ENCODE measurements at places on chromosomes 2 and 18.

DNA sequence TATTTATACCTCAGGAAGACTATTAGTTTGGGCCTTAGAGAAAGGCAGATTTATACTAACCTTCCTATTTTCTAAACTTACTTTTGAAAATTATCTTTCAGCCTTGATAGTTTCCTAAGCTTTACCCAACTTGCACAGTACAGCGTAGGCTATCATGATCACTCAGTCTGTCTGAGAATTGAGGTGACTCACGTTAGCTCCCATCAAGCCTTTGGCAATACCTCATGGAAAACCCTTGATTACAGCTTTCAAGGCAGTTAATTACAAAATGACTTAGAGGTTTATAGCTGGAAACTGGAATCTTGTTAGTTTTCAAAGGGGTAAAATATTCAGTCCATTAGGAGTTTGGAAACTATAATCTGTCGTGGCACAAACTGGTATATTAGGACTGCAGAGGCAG, 26.4 kb upstream of the ARMC9 start:
- no peak for DNase-seq

DNA sequence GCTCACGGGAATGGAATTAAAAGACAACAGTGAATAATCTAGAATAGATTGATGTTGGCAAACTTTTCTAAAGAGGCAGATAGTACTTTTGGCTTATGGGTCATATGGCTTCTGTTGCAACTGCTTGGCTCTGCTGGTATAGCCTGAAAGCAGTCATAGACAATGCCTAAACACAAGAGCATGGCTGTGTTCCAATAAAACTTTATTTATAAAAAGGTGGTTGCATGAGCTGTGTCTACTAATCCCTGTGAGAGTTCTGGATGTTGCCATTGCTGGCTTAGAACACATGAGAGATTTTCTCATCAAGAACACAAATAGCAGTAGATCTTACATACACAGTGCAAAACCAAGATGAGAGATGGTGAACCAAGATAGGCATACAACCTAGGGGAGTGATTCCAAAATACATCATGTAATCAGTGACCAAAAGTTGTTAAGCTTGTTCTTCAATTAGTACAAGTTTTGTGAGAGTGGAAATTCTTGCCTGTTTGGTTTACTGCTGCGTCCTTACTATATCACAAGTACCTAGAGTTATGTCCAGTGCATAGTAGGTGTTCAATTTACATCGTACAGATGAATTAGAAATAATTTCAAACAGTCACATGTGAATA, 380.0 kb downstream of the METTL4 start:
- no peak for DNase-seq

DNA sequence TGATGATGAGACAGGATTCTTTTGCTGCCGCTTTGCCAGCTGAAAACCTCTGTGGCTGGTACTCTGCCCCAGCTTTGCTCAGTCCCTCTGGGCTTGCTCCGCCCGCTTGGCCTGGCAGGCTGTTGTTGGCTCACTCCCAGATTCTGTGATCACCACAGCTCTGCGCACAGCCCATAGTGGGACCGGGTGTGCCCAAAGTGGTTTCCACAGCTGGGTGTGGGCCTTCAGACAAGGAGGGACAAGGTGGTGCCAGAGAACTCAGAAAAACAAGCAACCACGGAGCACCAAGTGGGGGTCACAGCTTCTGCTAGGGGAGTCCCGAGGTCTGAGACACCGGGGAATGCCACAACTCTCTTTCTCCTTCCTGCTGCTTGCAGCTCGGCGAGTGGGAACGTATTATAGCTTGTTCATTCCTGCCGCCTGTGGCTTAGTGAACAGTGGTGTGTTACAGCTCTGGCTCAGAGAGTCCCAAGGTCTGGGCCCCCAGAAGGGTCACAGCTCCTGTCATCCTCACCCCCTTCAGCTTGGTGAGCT, 9.2 kb upstream of the KYNU start:
- DNase-seq: no peak

GRCh38 chr18:6342990-6343389, 71.7 kb downstream of the L3MBTL4 start:
- DNase-seq: no peak

GRCh38 chr2:36348721-36349120, 6.9 kb upstream of the CRIM1 start:
- no peak for DNase-seq

- DNase-seq: no peak
Observed at GRCh38 chr2:54577035-54577434, 120.9 kb downstream of the SPTBN1 start.

GRCh38 chr2:105397953-105398335, 907 bp downstream of the FHL2 start:
- no peak for DNase-seq

GRCh38 chr2:182852090-182852489, 14.3 kb downstream of the FRZB start:
- DNase-seq: no peak

DNA sequence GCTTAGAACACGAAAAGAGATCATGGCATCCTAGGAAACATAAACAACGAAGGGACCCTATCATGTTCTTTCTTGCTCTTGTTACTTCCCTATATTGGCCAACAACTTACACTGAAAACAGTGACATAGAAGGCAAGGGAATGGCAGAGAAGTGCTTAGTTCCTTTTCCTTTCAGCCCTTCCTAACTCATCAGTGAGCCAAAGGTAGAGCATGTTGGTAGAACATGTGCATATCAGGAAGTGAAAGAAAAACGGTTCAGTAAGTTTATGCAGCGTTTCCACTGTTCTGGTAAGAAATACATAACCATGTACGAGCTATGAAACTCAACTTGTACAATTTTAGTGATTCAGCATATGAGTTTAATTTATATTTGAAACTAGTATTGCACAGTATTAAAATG, 21.7 kb downstream of the AKAIN1 start:
- no peak for DNase-seq

DNA sequence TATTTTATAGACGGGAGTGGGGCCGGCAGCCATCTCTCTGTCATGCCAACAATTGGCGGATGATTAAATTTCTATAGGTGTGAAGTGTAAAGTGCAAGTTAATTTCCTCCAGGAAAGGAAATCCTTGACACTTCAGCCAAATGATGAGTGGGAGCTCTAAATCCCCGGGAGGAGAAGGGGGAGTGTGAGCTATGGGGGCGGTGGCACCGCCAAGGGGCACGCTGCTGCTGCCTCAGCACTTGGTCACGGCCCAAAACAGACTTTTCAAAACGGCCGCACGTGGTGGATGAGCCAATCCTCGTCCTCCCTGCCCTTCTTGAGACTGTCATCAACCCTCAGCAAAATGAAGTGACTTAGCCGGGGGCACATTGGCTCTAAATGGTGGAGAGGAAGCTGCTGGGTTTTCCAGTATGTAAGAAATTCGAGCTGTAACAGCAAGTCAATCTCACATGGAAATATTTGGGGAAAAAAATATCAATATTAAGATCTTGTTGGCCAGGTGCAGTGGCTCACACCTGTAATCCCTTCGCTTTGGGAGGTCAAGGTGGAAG, 200.8 kb downstream of the TFCP2L1 start:
- DNase-seq: no peak

DNA sequence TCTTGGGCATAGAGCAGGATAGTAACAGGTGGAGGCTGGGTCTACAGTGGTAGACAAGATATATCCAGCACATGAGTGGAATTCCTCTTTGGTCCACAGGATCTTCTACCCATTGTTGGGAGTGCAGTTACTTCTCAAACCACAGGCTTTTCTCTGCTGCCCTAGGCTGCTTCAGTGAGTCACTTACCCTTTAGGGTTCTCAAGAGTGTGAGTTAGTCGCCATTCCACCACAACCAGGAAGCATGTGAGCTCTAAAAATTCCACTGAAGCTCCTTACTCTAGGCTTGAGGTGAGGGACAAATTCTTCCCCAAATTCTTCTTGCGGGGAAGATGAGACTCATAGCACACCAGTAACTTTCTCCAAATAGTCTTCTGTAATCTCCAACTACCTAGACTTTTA, 189.4 kb downstream of the PLCL1 start:
- DNase-seq: no peak

DNA sequence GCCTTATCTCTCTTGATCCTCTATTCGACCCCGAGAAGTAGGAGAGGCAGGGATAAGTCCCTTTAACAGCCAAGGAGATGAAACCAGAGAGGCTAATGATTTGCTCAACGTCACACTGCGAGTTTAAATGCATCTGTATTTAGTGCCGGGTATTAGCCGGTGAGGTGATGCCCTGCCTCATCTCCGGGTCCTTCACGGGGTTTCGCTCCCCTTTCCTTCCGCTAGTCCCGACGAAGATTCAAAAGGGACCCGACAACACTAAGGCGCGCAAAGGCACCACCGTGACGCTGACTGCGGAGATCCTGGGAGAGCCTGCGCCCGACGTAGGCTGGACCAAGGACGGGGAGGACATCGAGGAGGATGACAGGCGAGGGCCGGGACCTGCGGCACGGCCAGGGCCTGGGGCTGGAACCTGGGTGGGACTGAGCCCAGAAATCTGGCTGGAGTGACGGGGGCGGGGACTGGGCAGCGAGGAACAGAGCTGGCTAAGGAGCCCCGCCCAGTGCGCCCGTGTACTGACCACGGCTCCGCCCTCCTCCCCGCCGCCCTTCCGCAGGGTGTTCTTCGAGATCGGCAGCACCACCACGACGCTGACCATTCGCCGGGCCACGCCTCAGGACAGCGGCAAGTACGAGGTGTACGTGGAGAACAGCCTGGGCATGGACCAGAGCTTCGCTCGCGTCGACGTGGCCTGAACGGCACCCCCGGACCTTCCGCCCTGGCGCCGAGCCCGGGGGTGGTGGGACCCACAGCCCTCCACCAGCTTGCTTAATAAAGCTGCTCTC, 1.0 kb upstream of the GMPPA start:
- no peak for DNase-seq

GRCh38 chr2:237886685-237887481, 27.5 kb downstream of the RAMP1 start:
- DNase-seq: no peak

GRCh38 chr2:55232863-55233657, 572 bp downstream of the RPS27A start:
- no peak for DNase-seq

GRCh38 chr2:30191107-30191506, 40.2 kb upstream of the LBH start:
- no peak for DNase-seq

DNA sequence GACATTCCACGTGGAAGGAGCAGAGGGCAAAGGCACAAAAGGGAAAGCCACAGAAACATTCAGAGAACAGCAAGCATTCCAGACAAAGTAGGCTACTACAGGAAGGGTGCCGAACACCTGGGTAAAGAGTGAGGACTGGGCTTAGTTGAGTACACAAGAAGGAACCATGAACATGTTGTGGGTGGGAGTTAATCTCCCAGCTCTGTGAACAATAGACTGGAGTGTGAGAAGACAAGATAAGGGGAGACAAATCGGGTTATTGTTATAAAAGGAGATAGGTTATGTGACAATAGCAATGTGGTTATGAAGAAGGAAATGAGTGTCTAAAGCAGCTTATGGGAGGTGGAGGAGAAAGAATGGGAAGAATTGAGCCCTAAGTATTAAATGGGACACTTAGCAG, 70.0 kb downstream of the DPP4 start:
- DNase-seq: no peak

GRCh38 chr2:7403092-7403775, 486.0 kb downstream of the RNF144A start:
- DNase-seq: no peak

DNA sequence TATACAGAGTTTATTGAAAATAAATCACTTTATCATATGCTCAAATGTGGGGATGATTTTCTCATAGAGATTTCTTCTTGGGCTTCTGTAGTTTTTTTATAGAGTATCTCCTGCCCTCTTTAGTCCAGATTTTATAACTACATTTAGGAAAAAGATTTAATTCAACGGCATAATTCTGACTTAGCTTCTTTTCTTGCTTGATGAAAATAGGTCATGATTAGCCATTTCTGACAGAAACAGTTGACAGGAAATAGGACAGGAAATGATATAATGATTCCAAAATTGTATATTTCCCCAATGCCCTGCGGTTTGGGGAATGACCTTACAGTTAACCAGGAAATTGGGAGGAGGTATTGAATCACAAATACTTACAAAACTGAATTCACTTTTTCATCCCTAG, 1531.9 kb upstream of the ACVR2A start:
- no peak for DNase-seq

DNA sequence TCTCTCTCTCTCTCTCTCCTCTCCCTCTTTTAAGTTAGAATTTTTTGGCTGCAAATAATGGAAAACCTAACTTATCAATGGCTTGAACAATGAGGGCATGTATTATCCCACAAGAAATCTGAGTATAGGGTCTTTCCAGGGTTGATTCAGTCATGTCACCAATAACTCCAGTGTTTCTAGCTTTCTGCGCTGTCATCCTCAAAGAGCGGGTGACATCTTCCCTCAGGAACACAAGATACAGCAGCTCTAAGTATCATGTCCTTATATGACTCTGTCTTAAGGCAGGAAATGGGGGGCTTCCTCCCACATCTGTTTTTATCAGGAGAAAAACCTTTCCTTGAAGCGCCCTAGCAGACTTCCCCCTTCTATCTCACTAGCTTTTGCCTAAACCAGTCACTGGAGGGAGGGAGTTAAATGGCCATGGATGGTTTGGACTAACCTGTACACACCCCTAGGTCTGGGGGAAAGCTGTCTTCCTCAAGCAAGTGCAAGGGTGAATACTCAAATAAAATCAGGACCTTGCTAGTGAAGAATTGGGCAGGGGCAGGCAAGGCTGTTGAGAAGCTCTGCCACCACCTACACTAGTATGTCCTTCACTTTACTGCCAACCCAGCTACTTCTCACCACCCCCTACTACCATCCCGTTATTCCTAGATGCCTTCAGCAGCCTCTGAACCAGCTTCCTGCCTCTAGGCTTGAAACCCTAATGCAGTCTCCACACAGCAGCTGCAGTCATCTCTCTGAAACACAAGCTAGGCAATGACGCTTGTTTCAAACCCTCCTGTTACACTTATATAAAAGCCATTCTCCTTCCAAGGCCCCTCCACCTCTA, 7.5 kb upstream of the TUBA4A start:
- no peak for DNase-seq

GRCh38 chr2:4653991-4654390, 950.6 kb downstream of the DCDC2C start:
- DNase-seq: no peak

GRCh38 chr18:28582724-28583123, 405.8 kb upstream of the CDH2 start:
- no peak for DNase-seq

DNA sequence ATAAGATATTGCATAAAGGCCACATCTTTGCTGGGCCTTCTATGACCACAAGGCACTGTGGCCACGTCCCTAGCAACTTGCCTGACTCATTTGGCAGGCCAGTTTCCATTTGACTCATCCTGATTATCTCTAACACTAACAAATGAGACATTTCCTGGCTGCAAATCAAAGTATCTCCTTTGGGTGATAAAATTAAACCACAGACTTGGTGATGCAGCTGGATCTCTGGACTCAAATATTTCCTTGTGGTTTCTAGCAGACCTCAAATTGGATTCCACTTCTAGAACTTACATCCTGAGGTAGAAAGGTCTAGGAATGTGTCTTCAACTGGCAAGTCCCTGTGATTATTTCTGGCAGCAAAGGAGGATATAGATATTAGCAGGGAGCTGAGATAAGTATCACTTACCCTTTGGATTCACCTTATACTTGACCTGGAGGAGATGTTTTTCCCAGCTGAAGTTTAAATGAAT, 167.9 kb upstream of the NXPH2 start:
- no peak for DNase-seq

All from stimulated activated CD4-positive, alpha-beta T cell treated with anti-CD3 and anti-CD28 coated beads, Interleukin-12 subunit alpha, Interleukin-12 subunit beta, amount 100 ng/mL, for 24 hours (primary cell).